ENCODE measurements at places on chromosomes 11 and 22.
A peak's percentile ranks its signal among the peaks of the same experiment; 100 is the strongest.

DNA sequence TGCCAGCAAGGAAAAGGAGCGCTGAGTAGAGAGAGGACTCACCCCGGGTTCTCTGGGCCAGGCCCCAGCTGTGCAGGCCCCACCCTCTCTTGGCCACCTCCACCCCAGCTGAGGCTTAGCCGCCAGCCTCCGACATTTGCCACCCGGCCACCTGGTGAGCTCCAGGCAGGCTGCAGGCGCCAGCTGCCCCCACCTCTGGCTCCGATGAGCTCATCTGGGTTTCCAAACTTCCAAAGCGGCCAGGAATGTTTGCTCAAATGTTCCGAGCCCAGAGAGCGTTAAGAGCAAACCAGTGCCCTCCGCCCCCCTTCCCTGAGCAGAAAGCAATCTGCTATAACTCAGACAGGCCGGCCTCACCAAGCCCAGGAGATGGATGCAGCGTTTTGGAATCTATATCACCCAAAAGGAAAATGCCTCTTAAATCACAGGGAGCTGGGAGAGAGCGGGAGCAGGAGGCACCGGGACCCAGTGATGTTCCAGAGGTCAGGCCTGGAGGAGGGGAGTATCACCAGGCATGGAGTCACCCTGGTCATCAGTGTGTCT lies 9.1 kb upstream of the MN1 start:
- DNase-seq, result no peak

DNA sequence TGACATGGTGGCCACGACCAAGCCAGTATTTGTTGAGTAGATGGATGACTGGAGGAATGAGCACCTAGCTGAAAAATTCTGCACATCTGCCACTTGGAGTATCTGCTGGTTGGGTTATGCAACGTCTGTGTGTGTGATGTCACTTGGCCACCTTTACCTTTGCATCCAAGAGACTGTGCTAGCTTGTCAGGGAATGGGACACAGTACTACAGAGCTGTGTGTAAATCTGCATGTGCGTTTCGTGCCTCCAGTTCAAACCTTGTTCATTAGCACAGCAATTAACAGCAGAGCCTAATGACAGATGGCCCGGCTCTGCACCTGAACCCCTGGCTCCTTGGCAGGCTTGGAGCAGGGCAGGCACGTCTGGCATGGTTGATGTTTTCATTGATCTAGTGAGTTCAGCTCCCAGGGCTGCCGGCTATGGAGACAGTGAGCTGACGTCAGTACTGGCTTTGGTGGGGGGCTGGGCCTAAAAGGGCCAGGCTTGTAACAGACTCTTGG lies 188.4 kb upstream of the NAV2 start:
- no peak for DNase-seq

DNA sequence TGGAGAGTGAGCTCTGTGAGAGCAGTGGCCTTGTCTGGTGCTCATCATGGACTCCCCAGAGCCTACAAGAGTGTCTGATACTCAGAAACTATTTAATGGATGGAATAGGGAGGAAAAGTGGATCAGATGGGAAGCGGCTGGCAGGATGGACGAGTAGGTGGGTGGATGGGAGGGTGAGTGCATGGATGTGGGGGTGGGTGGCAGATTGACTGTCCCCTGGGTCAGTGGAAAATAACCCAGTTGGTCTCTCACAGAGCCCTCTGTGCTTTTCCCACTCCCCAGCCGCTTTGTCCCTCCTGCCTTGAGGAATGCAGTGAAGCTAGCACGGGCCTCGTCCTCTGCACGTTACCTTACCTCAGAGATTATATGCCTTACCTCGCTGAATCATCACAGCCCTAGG lies 5.9 kb downstream of the SPI1 start:
- no peak for DNase-seq

DNA sequence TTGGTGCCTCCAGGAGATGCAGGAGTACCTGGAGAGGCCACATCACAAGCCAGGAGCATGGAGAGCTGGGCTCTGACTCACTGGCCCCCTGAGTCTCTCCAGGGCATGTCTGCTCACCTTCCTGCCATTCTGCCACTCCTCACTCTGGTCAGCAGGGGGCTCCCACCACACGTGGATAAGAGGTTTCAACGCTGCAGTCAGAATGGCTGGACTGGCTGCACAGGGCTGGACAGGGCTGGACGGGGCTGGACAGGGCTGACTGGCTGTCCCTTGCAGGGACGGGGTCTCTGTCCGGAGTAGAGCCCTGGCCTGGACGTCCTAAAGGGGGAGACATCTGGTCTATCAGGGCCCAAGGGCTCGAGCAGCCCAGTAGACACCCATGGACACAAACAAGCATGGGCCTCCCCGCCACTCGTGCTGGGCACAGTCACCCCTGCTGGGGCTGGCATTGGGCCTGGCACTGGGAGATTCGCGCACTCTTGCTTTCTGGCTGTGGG lies 34.6 kb downstream of the CYTH4 start:
- DNase-seq, result peak; percentile 32

GRCh38 chr11:122156940-122157382 lies 40.9 kb upstream of the BLID start:
- no peak for DNase-seq

GRCh38 chr11:80815752-80816453 lies 1375.1 kb upstream of the TENM4 start:
- no peak for DNase-seq

GRCh38 chr11:12831471-12832202 lies 157.4 kb downstream of the TEAD1 start:
- no peak for DNase-seq

DNA sequence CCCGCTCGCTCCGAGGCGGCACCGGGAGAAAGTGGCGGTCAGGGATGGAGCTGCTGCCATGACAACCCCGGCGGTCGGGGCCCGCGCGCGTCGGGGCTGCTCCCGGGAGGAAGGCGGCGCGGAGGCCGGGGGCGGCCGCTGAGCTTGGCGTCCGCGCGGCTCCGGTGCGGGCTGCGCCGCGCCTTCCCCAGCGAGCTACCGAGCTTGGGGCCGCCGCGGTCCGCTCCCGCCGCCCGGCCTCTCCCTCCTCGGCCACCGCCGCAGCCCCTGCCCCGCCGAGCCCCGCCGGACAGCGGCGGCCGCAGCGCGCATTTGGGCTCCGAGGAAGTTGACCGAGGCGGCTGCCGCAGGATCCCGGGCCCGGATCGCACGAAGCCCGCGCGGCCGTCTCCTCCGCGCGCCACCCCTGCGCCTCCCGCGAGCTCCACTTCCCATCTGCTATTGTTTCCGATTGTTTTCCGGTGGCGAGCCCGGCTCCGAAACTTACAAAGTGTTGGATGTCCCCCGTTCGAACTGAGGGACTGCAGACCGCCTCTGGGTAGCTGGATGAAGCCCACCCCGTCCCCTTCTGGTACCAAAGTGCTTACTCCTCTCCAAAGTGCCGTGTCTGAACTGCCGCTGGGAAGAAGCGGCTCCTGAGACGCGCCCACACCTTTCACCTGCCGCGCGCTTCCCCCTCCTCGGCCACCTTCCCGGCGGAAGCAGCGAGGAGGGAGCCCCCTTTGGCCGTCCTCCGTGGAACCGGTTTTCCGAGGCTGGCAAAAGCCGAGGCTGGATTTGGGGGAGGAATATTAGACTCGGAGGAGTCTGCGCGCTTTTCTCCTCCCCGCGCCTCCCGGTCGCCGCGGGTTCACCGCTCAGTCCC lies 540.3 kb downstream of the NTM start:
- no peak for DNase-seq

- DNase-seq, result no peak
These were observed 169.9 kb downstream of the CTTN start for GRCh38 chr11:70568035-70568813.

GRCh38 chr11:13140028-13140870 lies 131.1 kb downstream of the RASSF10 start:
- peak; percentile 50 for DNase-seq

DNA sequence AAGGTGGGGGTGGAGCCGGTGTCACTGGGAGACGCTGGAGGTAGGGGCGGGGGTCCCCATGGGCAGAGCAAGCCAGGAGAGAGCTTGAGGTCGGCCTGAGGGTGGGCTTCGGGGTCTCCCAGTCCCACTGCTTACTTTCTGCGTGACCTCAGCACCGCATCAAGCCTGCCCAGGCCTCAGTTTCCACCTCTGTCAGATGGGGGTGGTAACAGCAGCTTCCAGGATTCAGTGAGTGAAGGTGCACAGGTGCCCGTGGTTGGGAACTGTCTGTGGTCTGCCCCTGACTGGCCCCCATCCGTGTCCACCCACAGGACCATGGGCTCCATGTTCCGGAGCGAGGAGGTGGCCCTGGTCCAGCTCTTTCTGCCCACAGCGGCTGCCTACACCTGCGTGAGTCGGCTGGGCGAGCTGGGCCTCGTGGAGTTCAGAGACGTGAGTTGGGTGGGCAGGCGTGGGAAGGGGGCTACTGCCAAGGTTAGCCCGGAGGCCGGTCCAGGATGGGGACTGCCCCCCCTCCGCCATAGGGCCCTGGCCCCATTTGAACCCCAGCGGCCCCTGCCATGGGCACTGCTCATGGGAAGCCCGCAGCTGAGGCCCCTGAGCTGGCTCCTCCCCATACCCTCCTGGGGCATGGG lies 2.2 kb downstream of the TCIRG1 start:
- no peak for DNase-seq

DNA sequence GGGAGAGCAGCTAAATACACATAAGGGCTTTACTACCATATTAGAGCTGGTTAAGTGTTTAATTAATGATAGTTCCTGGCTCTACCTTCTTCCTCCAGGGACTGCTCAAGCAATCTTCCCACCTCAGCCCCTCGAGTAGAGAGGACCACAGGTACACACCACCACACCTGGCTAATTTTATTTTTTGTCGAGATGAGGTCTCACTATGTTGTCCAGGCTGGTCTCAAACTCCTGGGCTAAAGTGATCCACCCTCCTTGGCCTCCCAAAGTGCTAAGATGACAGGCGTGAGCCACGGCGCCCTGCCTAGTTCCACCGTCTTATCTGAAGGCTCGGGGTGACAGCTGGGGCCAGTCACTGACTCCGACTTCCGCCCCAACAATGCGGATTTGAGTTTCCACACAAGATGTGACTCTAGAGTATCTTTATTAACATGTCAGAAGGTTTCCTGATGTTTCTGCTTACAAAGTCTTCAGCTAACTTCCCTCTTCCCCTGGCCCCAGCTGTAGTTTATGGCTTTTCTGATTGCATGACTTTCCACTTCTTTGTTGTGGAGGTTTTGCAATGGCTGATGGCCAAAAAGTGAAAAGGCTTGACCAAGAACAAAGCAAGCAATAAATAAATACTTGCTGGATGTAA lies 16.8 kb downstream of the TPST2 start:
- DNase-seq, result no peak

- DNase-seq, result no peak
These were observed 230.3 kb downstream of the CSNK2A3 start for GRCh38 chr11:11122749-11123148.

DNA sequence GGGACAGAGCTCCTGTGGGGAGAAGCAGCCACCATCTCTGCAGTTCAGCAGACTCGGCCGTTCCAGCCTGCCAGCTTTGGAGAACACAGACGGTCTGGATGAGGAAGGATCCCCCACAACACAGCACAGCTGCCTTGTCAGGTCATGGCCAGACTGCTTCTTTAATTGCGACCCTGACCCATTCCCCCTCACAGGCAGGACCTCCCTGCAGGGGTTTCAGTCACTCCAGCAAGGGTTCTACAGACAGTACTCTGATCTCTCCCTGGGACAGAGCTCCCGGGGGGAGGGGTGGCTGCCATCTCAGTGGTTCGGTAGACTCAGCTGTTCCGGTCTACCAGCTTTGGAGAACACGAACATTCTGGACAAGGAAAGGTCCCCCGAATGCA lies 173.5 kb downstream of the TTC28 start:
- DNase-seq, result no peak

DNA sequence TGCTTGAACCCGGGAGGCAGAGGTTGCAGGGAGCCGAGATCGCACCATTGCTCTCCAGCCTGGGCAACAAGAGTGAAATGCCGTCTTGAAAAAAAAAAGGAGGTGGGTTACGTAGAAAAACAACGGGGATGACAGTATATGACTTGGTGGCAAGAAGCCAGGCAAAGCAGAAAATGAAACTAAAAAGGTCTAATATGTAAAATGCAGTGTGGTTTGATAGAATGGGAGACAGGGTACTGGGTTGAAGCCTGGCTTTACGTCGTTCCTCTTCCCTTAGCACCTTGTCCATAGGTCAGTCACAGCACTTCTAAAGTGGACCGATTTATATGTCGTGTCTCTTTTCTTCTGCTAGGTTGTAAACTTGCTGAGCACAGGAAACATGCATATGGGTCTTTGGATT lies 274.9 kb upstream of the ZC3H12C start:
- no peak for DNase-seq

- no peak for DNase-seq
These were observed 118.2 kb upstream of the BLID start for GRCh38 chr11:122234257-122234656.

DNA sequence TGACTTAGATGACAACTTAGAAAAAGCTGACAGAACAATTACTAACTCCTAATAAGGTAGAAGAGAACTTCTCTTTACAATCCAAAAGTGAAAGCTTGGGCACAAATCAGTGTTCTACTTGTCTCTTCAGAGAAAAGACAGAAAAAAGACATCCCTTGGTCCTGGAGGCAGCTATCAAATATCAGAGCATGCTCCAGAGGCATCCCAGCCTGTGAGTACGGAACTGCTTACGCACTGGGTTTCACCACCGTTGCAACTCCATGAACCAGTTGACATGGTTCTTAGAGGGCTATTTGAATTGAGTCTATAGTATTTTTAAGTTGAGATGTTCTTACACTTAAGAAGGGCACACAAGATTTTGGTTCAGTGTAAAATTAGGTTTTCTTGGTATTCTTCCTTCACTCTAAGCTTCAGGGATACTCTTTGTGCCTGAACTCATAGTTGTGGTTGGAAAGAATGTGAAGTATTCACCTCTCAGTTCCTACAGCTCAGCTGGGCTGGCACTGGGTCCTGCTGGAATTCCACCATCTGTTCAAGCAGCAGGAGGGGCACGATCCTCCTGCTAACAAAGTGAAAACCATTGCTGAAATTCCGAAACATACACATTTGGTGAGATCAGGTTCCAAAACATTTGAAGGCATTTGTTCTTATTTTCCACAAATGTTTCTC lies 6.3 kb downstream of the AKIP1 start:
- DNase-seq, result no peak

GRCh38 chr11:120141113-120141767 lies 3.3 kb upstream of the TRIM29 start:
- peak; percentile 4 for DNase-seq

DNA sequence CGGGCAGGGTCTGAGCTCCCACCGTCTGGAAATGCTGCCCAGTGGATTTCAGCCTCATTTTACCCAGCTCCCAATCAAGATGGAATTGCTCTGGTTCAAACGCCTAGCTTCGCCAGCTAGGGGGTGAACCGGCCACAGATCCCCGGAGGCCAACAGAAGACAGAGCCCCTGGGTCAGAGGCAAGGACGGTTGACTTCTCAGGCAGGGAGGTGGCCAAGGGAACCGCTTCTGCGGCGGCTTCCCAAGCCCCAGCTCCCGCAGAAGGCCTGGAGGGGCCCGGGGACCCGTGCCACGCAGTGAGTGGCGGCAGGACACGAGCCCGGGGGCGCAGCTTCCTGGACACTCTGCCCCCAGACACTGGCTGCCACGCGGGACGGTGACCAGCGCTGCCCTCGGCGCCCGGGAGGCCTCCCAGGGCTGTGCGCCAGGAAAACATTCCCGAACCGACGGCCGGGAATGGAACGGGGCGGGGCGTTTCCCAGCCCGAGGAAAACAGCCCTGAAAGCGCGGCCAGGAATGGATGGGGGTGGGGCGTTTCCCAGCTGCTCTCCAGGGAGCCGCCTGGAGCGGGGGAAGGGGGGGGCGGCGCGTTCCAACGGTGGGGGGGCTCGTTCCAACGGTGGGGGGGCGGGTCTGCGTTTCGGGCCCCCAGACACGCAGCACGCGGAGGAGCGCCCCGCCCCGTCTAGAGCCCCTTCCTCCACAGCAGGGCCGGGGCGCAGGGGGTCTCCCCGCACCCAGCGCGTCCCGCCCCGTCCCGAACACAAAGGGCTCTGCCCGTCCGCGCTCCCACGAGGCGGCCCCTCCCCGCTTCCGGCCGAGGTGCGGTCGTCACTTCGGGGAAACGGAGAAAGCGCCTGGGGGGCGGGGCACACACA lies 13.5 kb upstream of the B4GALNT4 start:
- peak; percentile 63 for DNase-seq
